ENCODE measurements at places on chromosomes 3 and 15.

GRCh38 chr3:160617636-160618035, 52.3 kb upstream of the KPNA4 start:
- DNase-seq, result no peak

GRCh38 chr3:72761410-72761809, 86.8 kb downstream of the SHQ1 start:
- no peak for DNase-seq

DNA sequence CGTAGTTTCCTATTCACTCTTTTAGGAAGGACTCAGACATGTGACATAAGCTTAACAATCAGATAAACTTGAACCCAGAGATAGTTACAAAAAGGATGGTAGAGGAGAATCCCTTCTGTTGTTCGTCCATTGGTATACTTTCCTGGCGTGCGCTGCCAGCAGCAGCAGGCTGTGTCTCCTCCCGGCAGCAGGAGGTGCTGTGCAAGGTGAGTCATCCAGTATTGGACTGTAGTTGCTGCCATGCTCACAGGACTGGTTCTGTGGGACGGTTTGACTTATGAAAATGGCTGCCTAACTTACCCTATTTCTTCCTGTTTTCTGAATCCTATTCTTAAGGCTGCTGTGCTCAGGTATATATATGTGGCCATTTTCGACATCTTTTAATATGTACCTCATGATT, 253.4 kb upstream of the LRRC3B start:
- peak; percentile 15 for DNase-seq

- DNase-seq, result no peak
Measured at GRCh38 chr15:85588677-85589076, 206.0 kb downstream of the KLHL25 start.

DNA sequence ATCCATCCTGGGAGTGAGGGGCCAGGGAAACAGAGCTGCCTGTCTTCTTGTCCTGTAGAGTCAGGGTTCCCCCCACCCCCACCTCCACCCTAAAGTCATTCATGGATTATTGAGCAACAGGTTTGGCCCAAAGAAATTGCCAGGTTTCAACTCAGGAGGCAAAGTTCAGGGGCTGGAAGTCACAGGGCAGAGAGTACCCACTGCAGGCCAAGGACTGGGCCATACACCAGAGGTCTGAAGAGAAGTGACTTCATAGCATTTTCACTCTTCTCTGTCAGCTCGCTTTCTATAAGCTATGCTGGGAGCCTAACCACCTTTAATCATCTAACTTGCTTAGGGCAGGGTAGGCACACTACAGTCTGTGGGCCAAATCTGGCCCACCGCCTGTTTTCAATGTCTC, 50.1 kb downstream of the STARD5 start:
- DNase-seq, result no peak

- no peak for DNase-seq
Measured at GRCh38 chr15:62726461-62726860, 316.1 kb upstream of the TPM1 start.

- DNase-seq, result no peak
Measured at GRCh38 chr3:31514570-31514969, 18.2 kb upstream of the STT3B start.

DNA sequence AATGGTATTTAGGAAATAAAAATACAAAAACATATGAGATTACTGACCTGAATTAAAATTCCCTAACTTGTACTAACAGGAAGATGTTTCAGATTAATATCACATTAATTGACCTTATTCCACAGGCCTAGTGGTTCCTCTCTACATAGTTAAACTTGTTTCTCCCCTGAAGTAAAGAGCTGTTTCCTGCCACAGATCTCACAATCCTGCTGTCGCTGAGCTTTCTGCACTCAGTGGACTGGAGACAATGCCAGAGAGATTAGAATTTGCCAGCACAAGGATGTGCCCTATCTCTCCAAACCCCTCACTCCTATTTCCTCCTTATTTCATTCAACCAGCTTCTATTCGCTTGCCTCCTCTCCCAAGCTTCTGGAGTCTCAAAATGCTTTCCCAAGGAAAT, 130.6 kb downstream of the CTNNB1 start:
- no peak for DNase-seq

- DNase-seq, result no peak
Measured at GRCh38 chr3:51966016-51966415, 1.2 kb downstream of the PCBP4 start.

DNA sequence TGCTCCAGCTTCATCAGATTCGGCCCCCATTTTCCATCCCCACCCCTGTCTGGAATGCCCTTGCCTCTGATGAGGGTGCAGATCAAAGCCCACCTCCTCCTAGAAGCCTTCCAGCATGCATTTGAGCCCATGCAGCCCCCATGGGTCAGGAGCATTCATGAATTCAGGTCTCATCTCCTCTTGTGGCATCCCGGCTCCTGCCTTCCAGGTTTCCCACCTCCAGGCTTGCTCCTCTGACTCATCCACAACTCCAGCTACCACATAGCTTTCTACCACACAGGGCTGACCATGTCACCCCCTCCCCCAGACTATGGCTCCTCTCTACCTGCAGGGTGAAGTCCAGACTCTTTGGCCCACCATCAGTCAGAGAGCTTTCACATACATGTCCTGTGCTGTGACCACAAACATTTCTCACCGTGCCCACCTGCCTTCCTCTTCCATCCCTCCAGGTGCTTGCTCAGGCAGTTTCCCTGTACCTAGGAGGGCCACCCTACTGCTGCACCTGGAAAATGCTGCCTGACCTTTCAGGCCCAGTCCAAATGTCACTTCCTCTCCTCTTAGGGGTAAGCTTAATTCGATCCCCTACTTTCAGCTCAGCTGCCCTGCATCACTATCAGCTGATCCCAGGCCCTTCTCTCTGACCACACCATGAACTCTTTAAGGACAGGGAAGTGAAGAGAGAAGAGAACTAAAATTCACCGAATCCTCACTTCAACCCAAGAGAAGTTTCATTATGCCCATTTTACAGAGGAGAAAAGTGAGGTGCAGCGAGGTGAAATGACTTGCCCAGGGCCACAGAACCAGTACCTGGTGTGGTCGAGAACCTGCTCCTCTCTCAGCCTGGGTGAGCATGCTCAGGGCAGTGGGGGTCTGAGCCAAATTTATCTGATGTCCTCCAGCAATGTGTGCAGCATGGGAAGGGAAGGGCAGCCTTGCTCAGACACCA, 13.7 kb upstream of the FGD5 start:
- no peak for DNase-seq

DNA sequence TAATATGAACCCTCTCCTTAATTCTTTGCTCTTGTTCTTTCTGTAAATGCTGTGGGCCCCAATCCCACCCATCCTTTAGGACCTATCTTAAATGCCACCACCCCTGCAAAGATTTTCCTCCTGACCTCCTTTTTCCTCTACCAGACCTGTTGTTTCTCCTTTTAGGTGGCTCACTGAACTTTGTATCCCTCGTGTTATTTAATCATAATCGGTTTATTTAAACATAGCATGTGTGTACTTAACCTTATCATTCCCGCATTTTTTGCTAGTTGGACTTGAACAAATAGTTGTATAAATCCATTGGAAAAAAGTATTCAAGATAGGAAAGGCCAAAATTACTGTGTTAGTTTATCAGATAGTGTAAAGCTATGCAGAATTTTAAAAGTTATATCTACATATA, 988 bp upstream of the NFKBIZ start:
- peak; percentile 71 for DNase-seq

DNA sequence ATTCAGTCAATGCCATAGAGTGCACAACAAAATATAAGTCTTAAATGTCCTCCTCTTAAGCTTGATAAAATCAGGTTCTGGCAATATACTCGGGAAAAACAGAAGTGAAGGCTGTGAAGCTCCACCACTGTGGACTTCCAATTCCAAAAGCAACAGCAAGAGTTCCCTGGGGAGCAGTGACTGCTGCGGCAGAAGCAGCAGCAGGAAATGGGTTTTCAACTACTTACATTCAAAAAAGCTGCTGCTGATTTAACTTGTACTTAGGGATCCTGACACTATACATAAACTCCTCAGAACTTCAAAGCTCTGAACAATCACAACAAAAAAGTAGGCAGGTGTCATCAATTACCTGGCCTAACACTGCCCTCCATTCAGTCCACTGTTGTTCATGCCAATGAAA, 4.7 kb downstream of the CEP152 start:
- DNase-seq, result no peak

DNA sequence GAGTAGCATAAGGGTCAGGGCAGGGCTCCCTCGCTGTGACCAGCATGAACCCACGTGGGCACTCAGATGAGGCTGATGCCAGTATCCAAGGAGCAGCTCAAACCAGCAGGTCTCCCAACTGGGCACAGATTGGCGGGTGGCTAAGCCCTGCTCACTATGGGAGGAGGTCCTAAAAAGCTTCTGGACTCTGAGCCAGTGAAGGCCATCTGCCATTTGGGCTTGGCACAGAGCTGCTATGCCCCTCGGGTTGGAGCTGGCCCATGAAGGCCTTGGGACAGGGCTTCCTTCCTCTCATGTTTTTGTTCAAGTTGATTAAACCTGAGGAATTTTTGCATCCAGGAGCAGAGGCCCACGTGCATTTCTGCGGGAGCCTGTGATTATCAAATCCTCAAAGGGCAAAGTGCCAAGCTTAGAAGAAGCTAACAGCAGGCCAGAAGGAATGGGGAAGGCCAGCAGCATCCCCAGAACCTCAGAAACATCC, 4.3 kb upstream of the STRA6 start:
- DNase-seq, result no peak

DNA sequence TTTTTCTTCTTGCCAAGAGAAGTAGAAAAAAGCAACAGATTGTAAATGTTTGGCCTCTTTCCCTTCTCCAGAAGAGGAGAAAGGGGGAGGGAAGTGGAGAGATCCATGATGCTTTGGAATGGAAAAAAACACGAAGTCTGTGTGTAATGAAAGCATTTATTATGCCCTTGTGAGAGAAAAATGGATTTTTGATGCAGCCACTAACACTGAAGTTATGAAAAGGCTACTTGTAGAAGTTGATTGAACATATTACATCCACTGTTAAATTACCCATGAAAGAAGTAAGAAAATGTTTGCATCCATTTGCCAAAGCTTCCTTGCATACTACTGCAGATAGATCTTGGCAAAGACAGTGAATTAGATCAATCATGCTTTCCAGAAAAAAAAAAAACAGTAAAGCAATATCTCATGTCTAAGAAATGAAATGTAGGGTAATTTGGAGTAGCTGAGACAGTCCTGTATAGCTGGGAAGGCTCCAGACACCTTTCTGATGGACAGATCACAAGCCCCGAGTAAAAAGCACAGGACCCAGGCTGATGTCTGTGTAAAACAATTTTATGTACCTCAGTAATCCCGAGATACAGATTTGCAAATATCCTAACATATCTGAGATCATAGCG, 295.5 kb downstream of the PLOD2 start:
- DNase-seq, result no peak

DNA sequence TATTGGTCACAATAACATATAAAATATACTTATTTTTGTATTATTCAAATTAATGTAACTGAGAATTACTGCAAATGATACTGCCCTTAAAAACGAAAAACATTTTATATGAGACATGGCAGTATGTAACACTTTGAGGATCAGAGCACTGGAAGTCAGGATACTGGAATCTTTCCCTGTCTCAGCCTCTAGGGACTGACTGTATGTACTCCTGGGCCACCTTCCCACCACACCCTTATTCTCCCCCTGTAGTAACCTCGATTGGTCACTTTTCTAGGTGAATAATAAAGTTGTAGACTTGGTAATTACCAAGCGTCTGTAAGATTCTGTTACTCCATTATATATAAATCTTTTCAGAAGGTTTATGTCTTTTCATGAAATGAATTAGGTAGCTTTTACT, 43.0 kb downstream of the LRRC49 start:
- DNase-seq, result no peak

DNA sequence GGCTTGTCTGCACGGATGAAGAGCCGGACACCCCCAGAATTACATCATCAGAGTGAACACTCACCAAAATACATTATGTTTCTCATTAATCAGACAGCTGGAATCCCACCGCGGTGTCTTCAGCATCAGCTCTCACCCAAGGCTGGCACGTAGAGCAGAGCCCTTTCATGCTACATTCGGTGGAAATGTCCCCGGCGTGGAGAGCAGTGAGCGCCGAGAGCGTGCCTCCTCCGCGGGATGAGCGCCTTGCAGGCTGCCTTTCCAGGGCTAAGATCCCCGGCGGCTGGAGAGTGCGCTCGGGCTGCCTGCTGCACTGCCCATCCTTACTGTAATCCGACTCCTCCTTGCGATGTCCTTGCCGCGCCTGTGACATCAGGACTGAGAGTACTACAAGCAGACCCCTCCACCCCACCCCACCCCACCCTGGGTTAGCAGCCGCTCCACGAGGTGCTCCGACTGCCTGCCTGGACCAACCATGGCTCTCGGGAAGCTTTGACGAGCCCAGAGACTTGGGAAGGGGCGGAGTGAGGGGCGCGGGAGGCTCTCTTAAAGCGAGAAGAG, at the start of gene ZNF385D:
Gene ZNF385D (minus strand): TSS at position 380 of the 561 bp plus-strand sequence. CDS start 294 bp downstream, at position 86.
- DNase-seq, result no peak

GRCh38 chr3:56629451-56629850, 53.6 kb downstream of the TASOR start:
- no peak for DNase-seq

DNA sequence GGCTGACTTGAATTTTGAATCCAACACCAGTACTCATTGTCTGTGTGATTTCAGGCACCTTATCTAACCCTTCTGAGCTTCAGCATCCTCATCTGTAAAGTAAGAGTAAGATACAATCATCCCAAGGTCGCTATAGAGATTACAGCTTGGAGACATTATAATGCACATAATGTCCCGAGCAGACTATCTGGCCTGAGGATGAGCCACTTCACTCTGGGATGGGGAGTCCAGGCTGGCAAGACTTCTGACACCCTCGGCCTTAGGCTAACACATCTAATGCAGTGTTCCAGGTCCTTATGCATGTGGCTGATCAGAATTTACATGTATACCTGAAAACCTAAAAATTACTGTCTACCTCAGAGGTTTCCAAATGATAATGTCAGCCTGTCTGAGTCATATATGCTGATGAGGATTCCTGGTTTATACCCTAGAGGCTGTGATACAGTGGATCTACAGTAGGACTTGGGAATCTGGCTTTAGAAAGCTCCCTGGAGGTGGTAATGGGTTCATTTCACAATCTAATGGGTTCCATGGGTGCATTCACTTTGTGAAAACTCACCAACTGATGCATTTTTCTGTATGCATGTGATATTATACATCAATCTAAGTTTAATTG, 229.0 kb upstream of the SLCO3A1 start:
- DNase-seq, result no peak

- DNase-seq, result no peak
Measured at GRCh38 chr3:5348229-5348902, 160.9 kb downstream of the EDEM1 start.

- no peak for DNase-seq
Measured at GRCh38 chr3:50140990-50141389, 14.1 kb upstream of the SEMA3F start.

DNA sequence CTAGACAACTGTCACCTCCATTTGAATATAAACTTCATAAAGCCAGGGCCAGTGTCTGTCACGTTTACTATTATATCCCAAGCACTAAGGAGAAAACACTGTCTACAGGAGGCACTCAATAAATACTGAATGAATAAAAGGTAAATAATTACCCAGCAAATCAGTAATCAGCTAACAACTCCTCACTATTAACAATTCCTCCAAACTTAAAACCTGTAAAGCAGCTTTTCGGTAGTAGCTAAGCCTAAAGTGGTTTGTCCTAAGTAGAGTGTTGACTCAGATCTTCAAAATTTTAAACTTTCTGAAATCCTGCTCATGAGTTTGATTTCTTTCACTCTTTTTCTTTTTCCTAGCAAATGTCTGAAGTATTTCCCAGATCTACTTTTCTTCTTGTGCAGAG, 39.9 kb downstream of the C3orf80 start:
- DNase-seq, result no peak

All from HuH-7 (cell line).